Neural crest cell (in vitro differentiated cells): ENCODE measurements at places on chromosomes 3 and 15.

GRCh38 chr3:105965384-105965783 is 96.6 kb upstream of the CBLB start:
- no peak for DNase-seq

DNA sequence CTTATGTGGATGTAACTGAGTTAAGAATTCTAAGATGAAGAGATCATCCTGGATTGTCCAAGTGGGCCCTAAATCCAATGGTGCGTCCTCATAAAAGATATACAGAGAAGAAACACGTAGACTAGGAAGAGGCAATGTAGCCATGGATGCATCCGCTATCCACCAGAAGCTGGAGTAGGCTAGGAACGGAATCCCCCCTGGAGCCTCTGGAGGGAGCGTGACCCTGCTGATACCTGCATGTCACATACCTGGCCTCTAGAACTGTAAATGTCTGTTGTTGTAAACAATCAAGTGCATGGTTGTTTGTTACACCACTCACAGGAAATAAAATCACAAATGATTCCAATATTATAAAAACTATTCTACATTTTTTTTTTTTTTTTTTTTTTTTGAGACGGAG is 254.5 kb upstream of the RORA start:
- no peak for DNase-seq

- no peak for DNase-seq
These were observed 921.0 kb upstream of the CFAP20DC start for GRCh38 chr3:59970796-59971195.

DNA sequence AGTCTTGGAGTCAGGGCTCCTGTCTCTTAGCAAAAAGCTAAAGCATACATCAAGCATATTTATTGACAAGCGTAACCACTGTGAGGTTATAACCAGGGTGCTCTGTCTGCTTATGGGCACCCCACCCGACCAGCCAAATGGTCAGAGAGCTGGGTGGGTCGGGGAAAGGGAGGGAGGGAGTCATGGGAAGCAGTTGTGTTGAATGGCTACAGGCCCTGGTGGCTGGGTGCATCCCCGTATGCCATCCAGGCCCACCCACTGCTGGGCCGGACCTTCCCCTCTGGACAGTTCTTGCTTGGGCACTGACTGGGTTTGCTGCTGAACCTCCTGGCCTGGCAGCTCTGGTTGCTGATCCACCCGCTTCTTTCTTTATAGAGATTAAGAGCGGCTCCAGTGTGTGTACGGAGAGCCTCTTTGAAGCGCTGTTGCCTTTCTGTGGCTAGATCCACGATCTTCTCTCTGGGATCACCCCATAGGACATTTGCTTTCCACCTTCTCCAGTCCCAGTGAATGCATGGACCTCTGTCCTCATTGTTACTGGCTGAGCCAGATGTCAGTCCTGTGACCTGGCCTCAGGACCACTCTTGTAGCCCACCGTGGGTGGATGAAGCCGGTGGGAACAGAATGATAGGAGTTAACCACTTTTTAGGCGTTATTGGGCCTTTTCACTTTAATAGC is 59.6 kb downstream of the SMAD3 start:
- DNase-seq, result no peak

DNA sequence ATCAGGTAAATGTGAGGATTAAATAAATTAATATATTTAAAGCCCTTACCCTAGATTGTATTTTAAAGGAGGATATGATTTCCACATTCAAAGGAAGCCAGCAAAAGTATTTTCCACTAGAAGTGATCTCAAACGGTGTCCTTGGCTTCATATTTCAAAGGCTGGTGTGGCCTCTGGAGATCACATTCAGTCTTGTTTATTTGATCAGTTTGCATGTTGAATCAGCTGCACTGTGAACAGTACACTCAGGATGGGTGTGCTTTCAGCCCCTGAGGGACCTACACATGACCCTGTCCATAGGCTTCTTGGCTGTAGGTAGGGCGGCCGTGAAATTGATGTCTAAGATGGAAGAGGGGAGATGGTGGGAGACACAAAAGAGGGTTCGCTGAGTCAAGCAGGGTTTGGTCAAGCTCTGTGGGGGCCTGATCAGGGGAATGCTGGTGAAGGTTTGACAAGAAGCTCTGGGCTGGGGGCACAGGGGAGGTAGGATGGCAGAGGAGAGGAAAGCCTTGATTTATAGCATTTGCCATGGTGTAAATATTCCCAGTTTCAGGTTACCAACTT is 21.9 kb downstream of the CYP8B1 start:
- DNase-seq, result no peak

DNA sequence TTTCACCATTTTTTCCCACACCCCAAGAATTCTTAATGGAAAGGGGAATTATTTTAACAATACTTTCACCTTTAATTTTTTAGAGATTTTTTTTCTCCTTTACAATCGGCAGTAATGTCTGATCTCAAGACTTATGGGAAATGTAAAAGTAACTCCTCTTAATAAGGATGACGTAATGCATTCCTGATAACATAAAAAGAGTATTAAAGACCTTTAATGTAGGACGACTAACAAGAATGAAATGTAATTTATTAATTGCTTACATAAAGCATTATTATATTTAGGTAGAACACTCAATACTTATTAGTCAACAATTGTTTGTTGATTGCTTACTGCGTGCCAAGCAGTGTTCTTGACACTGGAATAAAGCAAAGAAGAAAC is 416.8 kb upstream of the NAALADL2 start:
- DNase-seq, result no peak

DNA sequence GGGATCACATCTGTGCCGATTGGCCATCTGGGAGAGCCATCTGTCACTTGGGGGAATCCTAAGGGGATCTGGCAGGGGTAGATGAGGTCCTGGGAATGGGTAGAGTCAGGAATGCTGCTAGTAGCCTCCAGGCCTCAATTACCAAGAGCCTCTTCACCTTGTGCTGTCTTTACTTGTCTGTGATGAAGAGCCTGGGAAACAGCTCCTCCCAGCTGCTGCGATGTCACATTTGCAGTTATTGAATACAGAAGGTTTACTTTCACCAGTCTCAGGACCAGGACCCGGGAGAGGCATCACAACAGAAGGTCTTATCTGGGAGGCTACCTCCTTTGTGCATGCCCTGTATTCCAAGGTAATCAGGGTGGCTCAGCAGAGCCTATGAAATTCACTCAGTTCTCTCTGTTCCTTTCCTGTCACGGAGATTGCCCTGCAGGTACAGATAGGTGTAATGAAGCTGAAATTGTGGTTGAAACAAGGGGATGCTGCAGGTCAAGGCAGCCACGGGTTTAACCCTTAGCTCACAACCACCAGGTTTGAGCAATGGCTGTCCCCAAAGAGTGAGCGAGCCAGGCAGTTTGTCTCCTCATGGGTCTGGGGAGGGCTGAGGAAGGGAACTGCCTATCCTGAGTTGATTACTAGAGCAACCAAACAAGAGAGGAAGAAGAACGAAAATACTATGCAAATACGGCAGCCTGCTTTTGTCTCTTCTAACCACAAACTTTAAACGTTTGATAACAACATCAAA is 298.9 kb upstream of the RORA start:
- DNase-seq, result no peak

DNA sequence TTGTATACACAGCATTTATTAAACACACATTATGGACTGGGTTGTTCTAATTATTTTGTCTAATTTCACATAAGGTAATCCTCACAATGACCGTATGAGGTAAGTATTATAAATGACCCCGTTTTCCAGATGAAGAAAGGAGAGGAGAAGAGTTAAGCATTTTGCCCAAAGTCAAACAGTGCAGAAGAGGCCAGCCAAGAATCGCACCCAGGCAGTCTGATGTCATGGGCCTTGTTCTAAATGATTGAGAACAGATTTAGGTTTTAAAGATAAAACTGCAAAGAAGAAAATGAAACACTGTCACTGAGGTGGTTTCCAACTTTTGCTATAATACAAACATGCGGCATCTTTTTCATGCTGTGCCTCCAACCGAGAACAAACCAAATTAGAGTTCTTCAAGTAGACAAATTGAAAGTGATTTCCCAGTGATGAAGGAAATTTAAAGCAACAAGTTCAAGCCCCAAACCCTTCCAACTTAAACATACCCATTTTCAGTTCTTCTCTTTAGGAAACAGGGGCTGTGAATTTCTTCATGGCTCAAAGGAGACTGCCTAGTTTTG is 155.3 kb downstream of the THRB start:
- no peak for DNase-seq

- no peak for DNase-seq
These were observed 94.7 kb downstream of the PDZRN3 start for GRCh38 chr3:73530022-73530396.

DNA sequence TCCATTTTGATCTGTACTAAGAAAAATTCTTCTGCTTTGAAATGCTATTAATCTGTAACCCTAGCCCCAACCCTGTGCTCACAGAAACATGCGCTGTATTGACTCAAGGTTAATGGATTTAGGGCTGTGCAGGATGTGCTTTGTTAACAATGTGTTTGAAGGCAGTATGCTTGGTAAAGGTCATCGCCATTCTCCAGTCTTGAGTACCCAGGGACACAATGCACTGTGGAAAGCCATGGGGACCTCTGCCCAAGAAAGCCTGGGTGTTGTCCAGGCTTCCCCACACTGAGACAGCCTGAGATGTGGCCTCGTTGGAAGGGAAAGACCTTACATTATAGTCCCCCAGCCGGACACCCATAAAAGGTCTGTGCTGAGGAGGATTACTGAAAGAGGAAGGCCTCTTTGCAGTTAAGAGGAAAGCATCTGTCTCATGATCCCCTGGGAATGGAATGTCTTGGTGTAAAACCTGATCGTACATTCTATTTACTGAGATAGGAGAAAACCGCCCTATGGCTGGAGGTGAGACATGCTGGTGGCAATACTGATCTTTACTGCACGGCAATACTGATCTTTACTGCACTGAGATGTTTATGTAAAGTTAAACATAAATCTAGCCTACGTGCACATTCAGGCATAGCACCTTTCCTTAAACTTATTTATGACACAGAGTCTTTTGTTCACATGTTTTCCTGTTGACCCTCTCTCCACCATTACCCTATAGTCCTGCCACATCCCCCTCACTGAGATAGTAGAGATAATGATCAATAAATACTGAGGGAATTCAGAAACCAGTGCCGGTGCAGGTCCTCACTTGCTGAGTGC is 6.3 kb downstream of the PIGZ start:
- no peak for DNase-seq

- DNase-seq, result no peak
These were observed 102.7 kb upstream of the AADACL2 start for GRCh38 chr3:151630938-151631441.

- peak; percentile 47 for DNase-seq
These were observed 1.1 kb downstream of the KCNH8 start for GRCh38 chr3:19149368-19149767.

DNA sequence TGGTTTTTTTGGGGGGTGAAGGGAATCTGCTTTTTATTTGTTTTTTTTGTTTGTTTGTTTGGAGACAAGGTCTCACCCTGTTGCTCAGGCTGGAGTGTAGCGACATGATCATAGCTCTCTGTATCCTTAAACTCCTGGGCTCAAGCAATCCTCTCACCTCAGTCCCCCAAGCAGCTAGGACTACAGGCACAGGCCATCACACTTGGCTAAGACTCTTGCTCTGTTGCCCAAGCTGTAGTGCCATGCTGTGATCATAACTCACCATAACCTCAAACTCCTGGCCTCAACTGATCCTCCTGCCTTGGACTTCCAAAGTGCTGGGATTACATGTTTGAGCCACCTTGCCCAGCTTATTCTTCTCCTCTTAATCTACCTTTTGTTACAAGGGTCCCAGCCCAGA is 31.8 kb downstream of the GPR176 start:
- DNase-seq, result no peak

- DNase-seq, result no peak
These were observed 28.1 kb downstream of the CFAP92 start for GRCh38 chr3:128965818-128966217.

GRCh38 chr3:20185331-20185678 is 701 bp downstream of the SGO1 start:
- no peak for DNase-seq

DNA sequence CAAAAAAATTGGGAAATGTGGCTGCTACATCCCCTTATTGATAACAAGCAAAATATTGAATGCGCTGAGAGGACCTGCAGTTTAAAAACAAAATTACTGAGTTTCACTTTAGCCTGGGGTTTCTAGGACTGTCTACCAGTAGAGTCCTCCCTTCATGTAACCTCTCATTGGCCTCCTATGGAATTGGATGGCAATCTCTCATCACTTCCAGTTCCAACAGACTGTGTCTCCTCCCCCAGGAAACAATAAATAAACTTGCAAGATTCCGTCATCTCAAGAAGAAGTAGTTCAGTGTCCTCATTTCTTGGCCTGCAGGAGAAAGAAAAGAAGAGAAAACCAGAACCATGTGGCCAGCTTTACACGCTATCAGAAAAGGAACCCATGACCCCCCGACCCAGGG is 123.8 kb downstream of the TLE3 start:
- DNase-seq, result no peak

- DNase-seq, result no peak
These were observed 30.2 kb upstream of the LHFPL4 start for GRCh38 chr3:9583792-9584191.

DNA sequence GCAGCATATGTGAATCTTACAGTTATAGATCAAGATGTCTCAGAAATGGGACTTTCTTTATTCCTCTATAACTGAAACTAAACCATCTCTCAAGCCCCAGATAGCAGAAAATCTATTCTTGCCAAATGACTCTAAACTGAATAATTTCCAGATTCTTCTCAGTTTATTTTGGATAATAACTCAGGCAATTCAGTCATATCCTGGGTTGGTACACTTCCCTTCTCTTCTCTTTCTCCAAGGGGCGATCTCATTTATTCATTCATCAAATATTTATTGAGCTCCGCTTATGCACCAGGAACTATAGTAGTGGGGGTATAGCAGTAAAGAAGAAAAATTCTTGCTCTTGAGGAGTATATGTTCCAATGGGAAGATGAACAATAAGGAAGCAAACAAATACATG is 13.5 kb upstream of the PCOLCE2 start:
- no peak for DNase-seq

DNA sequence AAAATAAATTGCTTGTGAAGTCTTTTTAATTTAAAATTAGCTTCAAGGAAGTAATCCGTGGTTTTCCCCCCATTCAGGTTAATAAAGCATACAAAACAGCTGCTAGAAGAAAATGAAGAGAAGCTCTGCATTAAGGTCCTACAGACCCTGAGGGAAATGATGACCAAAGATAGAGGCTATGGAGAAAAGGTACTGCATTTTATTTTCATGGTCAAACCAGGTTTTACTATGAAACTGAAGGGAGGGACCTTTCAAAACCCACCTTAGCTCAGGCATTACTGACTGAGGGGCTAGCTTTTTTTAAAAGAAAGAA is 218.5 kb downstream of the ITPR1 start:
- no peak for DNase-seq

DNA sequence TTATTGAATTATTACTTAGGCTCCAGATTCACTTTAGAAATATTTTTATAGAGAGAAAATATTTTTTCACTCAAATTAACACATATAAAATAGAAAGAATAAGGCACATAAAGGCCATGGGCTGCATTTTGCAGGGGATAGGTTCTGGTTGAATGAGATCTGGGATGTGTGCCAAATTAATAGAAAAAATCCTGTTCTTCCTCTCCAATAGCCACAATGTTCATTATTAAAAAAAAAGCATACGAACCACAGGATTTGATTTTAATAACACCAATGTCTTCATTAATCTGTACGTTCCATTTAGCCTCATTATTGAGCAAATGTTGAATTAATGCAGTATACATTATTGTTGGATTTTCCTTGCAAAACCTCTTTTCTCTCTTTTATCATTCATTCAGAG is 622.8 kb upstream of the AGTR1 start:
- DNase-seq, result no peak
